ENCODE measurements at places on chromosomes 6 and 20.

DNA sequence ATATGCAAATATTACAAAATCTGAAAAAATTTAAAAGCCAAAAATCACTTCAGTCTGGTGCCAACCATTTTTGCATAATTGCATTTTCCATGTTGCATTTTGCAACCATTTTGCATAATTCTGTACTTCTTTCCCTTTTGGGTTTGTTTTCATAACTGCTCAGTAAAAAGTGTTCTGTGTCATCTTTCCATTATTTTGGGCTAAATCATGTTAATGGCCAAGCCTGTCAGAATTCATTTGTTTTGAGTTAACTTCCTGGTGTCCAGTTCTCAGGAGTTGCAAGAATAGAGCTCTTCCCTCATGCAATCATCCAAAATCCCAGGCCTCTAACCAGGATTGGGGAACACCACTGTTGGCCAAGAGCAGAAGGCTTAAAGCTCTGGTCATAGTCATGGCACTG lies 133.6 kb downstream of the MTHFD1L start:
- no peak for DNase-seq

- DNase-seq = no peak
Observed at GRCh38 chr6:79941489-79942151, 5.7 kb downstream of the ELOVL4 start.

GRCh38 chr6:168625602-168626001 lies 184.6 kb downstream of the SMOC2 start:
- no peak for DNase-seq

DNA sequence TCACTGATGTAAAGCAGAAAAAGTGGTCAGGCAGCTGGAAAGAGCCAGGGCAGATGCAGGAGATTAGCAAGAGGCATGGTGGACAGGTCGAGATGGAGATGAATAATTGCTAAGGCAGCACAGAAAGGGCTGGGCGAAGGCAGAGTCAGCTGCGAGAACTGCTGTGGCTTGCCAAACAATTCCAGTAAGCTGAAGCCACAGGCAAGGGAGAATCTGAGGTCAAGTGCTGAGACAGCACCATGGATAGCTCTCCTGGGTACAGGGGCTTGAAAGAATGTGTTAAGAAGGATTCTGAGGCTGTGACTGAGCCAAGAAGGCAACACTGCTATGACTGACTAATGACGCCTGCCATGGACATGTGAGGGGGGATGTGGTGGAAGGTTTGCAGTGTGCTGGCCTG lies 220.8 kb upstream of the FOXA2 start:
- no peak for DNase-seq

GRCh38 chr20:50286609-50287008 lies 96.0 kb downstream of the CEBPB start:
- no peak for DNase-seq

- no peak for DNase-seq
Observed at GRCh38 chr6:56959938-56960337, 5.0 kb downstream of the BEND6 start.

- no peak for DNase-seq
Observed at GRCh38 chr6:130158056-130158455, 64.7 kb downstream of the SAMD3 start.

- peak; percentile 12 for DNase-seq
Observed at GRCh38 chr6:62652692-62653328, 366.8 kb upstream of the KHDRBS2 start.

GRCh38 chr6:15874821-15875220 lies 212.0 kb upstream of the DTNBP1 start:
- no peak for DNase-seq

GRCh38 chr6:108806171-108806570 lies 42.1 kb upstream of the ARMC2 start:
- no peak for DNase-seq

DNA sequence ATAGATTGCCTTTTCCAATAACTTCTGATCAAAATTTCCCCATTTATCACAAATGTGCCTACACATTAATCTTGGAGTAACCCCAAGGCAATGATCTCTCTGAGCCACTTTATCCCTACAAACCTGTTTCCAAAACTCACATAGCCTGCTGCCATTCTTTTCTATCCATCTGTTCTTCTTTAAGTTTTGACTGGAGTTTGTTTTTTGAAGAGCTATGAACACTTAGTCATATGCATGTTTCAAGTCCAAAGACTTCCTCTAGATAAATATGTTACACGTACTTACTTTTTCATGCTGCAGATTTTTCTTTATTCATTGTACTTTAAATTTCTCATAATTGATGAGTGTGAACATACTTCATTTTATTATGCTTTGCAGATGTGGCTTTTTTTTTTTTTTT lies 488.9 kb upstream of the CITED2 start:
- DNase-seq = no peak

GRCh38 chr20:59723607-59724456 lies 119.5 kb downstream of the PHACTR3 start:
- no peak for DNase-seq

DNA sequence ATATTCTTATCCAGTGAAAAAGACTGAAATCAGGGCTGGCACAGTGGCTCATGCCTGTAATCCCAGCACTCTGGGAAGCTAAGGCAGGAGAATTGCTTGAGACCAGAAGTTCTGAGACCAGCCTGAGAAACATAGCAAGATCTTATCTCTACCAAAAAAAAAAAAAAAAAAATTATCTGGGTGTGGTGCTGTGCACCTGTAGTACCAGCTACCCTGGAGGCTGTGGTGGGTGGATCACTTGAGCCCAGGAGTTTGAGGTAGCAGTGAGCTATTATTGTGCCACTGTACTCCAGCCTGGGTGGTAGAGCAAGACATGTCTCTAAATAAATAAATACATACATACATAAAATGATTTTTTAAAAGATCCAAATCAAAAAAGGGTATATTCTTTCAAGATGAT lies 6.3 kb downstream of the CALHM6 start:
- no peak for DNase-seq

- DNase-seq = no peak
Observed at GRCh38 chr20:15772826-15773225, 800.4 kb downstream of the KIF16B start.

GRCh38 chr6:113433335-113433991 lies 423.7 kb upstream of the MARCKS start:
- DNase-seq = peak; percentile 88

DNA sequence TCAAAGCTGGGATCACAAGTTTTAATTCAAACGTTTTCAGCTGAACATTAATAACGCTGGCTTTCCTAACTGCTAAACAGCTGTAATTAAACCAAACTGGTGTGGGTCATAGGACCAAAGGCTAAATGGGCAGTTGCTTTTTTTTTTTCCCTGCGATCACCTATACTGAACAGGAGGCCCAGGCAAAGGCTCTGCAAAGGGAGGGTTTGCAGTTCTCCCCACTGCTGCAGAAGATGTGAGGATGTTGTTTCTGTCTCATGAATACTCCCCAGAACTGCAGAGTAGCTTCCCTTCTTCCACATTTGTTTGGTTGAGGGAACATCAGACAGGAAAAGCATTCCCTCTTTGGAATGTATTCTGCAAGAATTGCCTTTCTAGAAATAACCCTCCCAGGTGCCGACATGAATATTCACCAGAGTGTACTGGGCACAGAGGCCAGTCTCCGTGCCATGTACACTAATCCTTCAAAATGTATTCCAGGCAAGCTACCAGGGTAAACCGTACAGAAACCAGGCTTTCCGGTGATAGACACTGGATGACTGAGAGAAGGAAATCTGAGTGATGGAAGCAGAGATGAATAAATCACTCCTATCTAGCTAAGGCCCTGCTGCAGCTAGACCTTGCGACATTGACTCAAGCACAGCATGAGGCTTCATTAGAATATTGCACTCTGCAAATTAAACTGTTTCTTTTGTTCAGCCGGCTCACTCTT lies 370.1 kb downstream of the BTBD9 start:
- DNase-seq = no peak

DNA sequence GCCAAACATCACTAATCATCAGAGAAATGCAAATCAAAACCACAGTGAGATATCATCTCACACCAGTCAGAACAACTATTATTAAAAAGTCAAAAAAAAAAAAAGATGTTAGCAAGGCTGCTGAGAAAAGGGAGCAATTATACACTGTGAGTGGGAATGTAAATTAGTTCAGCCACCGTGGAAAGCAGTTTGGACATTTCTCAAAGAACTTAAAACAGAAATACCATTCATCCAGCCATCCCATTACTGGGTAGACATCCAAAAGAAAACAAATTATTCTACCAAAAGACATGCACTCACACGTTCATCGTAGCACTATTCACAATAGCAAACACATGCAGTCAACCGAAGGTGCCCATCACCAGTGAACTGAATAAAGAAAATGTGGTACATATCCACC lies 213.9 kb downstream of the TTLL2 start:
- DNase-seq = no peak

GRCh38 chr6:32638532-32639219 lies 1.5 kb downstream of the HLA-DQA1 start:
- DNase-seq = no peak

DNA sequence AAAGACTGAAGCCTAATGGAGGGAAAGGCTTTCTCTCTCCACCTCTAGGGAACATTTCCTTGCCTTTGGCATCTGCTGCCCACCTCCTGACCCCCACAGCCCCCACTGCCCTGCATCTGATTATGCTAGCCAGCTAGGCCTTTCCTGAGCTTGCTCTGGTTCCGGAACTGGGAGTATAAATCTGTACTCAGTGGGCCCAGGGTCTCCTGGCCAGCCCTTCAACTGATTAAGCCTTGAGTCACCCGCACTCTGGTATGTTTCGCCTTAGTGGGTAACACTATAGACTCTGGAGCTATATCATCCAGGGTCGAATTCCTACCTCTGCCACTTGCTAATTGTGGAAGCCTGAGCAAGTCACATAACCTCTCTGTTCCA lies 45.6 kb upstream of the RIPOR2 start:
- no peak for DNase-seq

DNA sequence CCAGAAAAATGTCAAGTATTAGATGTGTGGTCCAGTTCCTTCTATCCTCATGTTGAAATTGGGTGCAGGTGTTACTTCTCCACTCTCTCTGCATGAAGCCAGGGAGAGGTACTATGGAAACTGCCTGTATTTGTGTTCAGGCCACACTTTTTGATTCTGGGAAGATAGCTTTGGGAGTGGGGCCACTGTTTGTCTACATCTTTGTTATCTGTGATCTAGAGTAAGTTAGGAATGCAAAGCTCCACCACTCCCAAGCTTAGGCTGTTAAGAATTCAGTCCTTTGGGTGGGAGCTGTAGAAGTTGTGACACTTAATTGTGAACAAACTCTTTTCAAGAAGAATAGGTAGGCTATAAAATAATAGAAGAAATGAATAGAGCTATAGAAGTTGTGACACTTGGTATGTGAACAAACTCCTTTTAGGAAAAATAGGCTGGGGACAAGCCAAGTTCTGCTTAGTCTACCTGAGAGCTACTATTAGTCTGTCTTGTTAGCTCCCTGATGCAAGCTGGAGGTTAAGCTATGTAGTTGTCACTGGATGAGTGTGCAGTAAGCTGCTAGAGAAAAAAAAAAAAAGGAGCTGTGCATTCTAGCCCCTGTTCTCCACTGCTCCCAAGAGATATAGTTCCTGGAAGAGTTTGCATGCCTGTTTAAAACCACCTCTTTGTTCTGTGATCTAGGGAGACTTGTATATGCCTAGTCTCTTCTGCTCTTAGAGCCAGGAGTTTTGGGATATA lies 7.1 kb upstream of the GFRAL start:
- no peak for DNase-seq

- DNase-seq = no peak
Observed at GRCh38 chr6:149107520-149107919, 210.0 kb upstream of the TAB2 start.

DNA sequence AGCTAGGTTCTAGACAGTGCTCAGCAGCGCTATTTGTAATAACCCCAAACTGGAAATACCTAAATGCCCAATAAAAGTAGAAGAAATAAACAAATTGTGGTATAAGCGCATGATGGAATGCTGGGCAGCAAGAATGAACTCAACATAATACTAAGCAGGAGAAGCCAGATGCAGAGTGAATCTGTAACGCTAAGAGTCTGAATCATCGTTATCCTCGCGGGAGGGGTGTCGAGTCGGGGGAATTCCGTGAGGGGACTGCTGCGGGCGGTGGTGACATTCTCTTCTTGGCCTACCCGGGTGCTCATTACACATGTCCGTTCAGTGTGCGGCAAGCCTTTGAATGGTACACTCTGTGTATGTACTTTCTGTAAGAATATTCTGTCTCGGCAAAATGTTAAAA lies 83.7 kb downstream of the SULF2 start:
- no peak for DNase-seq

DNA sequence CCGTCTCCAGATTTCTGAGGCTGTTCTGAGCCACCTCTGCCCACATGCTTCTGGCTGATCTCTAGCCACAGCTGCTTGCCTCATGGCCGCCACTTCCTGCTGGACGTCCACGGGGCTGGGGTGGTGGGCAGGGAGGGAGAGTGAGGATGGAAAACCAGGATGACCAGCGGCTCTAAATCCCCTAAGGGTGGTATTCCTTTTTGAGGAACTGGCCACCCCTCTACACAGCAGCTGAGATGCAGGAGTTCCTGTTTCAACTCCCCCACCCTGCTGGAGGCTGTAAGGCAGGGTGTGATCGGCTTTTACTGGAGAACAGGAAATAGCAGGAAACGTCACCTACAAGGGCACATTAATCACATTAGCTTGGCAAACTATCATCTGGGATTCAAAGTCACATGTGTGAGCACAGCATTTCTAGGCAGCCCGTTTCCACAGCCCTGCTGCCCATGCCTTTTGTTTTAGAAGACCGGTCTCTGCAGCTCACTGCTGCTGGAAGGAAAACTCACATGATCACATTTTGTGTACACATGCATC lies 181.6 kb upstream of the ECI2 start:
- peak; percentile 93 for DNase-seq

DNA sequence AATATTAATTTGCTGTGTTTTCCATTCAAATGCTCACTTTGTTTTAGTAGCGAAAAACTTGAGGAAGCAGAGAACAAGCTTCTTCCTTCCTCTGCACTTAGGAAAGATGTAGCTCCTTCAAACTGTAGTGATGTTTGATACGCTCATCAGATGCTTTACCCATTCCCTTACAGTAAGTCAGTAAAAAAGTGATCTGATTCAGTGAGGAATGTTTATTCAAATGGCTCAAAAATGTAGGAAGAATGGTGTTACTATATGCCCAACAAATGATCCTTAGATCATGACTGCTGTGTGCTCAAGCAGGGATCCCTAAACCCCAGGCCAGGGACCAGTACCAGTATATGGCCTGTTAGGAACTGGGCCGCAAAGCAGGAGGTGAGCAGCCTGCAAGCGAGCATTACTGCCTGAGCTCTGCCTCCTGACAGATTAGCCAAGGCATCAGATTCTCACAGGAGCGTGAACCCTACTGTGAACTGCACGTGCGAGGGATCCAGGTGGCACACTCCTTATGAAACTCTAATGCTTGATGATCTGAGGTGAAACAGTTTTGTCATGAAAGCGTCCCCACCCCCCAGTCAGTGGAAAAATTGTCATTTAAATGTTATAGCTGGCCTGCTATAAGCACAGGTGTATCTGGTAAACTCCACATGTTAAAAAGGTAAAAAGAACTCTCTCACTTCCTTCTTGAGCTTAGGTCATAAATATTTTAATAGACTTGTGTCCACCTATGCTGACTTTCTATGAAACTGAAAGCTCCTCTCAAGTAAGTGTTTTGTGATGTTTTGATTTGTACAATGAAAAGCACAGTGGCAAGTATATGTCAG lies 187.2 kb downstream of the FOXC1 start:
- DNase-seq = no peak

All from suppressor macrophage (primary cell).